ENCODE measurements at places on chromosomes 12 and 14.

DNA sequence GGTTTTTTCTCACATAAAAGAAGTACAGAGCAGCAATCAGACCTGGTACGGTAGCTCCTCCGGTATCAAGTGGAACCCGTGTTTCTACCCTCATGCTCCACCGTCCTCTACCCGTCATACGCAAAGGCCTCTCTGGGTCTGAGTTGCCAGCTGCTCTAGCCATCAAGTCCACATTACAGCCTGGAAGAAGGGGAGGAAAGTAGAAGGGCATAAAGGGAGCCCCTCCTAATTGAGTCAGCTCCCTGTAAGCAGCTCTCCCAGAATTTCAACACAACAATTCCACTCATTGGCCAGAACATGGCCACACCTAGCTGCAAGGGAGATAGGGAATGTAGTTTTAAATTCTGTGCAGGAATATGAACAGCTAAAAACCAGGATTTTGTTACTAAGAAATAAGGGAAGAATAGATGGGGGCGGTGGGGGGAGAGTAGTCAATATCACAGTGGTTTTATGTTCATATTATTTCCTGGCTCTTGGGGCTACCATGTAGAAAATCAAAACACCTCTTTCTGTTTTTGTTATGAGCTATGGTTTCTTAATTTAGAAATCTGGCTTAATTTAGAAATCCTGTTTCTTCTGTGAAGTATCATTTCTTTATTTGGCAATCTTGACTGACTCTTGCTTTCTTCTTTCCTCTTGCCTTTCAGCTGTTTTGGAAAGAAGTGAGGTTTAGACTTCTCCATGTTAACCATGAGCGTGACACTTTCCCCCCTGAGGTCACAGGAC, 103.9 kb downstream of the AKAP6 start:
- DNase-seq = no peak

DNA sequence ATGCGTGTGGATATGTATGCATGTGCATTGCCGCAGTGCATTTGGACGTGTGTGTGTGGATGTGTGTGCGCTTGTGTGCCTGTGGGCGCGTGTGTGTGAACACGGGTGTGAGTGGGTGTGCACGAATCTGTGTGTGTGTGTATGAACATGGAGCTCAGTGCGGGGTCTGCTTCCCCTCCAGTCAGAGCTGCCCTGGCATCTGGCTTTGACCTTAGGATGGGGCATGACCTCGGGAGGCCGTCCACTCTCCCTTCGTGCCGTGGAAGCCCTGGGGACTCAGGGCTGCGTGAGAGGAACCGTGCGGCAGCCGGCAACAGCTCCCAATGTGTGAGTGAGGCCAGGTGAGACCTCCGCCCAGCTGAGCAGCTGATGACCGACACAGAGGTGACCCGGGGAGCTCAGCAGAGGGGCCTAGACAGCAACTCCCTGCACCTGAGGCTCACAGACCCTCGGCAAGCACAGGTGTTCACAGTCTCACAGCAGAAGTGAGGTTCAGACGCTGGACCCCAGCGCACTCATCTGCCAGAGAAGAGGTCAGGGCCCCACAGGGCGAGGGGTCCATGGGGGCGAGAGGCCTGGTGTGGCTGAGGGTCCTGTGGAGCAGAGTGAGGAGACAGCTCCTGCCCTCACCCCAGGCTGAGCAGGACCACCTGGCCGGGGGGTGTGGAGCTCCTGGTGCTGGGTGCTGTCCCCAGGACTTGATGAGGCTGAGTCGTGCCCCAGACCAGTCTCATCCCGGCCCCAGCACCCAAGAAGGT, 33.6 kb upstream of the FBRSL1 start:
- no peak for DNase-seq

- DNase-seq = no peak
Observed at GRCh38 chr14:105061428-105062047, 3.7 kb downstream of the GPR132 start.

GRCh38 chr12:3888659-3889058, 15.5 kb upstream of the PARP11 start:
- no peak for DNase-seq

DNA sequence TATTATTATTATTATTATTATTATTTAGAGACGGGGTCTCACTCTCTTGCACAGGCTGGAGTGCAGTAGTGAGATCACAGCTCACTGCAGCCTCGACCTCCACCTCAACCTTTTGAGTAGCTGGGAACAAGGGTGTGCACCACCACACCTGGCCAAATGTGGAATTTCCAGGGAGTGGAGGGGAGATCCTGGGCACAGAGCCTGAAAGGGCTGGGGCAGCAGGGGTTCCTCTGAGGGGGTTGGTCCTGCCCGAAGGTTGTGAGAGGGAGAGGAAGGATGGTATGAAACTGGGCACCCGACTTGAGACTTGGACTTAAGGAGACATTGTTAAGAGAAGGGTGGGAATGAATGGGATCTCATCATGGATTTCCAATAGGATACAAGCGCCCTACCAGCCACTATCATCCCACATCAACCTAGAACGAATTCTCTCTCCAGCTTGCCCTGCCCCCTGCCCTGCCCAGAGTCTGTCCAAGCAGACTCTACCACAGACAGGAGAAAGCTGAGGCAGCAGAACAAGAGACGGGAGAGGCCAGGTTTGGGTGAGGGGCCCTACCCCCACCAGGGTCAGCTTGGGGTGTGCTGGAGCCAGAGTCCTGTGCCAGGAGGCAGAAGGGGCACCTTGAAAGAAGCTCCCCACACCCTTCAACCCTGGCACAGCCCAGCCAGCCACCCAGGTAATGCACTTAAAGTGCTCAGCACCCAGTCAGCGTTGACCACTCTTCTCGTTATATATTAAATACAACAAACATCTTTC, 2.4 kb upstream of the DYNC1H1 start:
- DNase-seq = no peak

GRCh38 chr12:117576053-117576452, 214.6 kb upstream of the NOS1 start:
- no peak for DNase-seq

DNA sequence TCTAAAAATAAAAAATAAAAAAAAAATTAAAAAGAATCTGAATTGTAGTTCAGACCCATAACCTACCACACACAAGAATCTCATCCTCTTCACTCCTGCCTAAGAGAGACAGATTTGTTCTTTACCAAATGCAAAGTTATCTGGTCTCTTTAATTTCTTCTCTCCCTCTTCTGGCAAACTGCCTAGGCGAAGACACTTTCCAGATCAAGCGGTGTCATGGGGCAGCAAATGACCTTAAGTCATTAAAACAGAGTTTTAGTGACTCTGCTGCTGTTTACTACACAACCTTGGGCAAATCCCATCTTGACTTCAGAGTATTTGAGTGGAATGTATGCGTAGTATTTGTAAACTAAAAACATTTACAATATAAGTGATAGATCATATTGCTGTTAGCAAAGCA, 60.9 kb upstream of the NID2 start:
- DNase-seq = no peak

DNA sequence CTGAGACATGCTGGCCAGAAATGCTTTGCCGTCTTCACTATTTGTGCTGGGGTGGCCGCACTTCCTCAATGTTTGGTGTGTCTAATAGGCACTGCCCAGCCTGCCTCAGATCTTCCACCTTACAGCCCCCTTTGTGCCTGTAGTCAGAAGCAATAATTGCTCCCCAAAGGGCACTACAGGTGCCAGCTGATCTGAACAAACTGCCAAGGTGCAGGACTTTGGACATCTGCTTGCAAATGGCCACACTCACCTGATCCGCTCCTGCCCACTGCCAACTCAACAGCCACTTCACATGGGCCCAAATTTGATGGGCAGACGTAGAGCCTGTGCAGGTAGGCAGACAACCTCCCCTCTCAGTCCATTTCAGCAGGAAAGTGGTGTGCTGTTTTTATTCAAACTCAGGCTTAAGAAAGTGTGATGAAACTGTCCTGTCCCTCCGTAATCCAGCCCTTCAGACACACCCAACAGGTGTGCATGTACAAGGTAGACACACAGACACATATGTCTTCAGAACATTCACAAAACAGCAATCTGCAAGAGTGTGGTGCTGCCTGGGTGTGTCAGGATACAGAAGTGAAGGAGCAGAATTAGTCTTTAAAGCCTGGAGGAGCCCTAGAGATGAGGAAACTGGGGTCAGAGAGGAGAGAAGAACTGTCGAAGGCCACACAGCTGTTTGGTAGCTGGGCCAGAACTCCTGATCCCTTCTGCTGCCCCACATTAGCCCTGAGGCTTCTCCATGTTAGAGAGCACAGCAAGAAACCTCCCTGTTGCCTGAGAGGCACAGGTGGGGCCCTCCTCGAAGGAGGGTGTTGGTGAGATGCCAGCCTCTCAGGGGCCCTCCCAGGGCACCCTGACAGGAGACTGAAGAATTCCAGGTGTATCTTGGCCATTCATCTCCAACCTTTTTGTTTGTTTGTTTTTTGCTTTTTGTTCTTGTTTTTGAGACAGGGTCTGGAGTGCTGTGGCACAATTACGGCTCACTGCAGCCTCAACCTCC, 4.4 kb upstream of the KRT75 start:
- DNase-seq = no peak

GRCh38 chr12:48969160-48969771, 2.3 kb downstream of the WNT10B start:
- DNase-seq = no peak

- DNase-seq = no peak
Observed at GRCh38 chr14:50635141-50635540, 33.0 kb downstream of the SAV1 start.
